D721Med (cell line): ENCODE measurements at places on chromosomes 11 and 22.

- DNase-seq, result no peak
Observed at GRCh38 chr11:10317776-10318526, 13.1 kb downstream of the ADM start.

DNA sequence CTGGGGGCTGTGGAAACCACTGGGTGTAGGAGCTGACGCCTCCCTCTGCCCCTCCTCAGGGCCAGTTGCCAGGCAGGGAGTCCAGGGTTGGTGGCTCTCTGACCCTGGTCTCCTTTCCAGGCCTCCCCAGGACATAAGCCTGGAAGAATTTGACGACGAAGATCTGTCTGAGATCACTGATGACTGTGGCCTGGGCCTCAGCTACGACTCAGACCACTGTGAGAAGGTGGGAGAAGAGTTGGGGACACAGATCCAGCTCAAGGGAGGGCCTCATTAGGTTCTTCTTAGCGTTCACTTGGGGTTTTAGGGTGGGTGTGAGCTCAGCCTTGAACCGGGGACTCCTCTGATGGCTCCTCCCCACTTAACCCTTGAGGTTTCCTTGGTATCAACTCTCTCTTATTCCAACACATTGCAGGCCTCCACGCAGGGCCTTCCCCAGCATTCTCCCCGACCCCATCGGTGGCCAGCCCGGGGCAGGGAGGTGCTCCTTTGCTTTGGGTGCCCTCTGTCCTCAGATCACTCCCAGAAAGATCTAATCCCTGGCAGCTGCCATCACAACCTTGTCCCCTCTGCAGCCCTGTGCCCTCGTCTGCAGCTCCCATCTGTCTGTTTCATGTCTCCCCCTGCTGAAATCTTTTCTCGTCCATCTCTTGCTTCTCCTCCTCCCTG, 1.2 kb downstream of the MAPK8IP2 start:
- no peak for DNase-seq

DNA sequence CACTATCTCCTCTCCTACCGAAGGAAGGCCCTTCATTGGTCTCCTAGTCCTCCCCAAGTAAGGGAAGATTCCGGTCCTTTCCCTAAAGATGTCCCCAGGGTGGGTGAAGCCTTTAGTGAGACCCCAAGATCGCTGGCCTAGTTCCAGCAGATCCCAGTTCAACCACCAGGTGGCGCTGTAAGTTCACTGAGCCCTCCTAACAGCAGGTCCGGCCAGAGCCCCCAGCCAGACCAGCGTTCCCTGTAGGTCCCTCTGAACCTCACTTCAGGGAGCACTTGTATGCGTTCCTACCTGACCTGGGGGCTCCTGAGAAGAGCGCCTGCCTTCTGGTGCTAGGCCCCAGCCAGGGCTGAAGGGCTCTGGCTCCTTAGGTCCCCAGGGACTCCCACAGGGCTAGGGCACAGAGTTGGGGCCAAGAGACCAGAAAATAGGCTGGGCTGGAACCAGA, 38.1 kb downstream of the LMO1 start:
- peak; percentile 91 for DNase-seq

DNA sequence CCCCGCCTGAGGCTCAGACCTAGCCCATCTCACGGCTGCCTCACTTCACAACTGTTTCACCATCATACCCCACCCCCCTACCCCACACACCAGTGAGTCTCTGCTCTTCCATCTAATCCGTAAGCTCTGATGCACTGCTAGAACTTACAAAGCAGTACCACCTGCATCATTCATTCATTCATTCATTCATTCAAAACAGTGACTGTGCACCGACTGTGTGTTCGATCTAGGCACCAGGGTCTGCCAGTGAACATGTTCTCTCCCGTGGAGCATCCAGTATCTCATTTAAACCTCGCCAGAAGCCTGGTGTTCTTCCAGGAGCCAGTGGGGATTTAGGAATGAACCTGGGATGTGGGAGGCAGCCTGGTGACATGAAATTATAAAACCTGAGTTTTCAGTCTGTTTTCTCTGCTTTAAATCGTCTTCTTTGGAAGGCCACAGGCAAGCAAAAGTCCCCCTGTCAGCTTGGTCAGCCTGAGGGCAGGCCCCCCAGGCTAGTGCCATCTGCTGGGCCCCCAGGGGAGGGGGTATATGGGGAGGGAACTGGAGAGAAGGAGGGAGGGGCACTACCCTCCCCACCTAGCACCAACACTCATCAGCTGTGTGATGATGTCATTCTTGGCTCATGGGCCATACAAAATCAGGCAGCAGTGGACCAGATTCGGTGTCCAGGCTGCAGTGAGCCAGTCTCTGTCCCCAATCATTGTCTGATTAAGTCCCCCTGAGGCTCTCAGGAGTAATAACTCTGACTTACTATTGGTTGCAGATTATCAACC, 18.4 kb downstream of the TMPRSS6 start:
- DNase-seq, result no peak

- no peak for DNase-seq
Observed at GRCh38 chr22:41380993-41381328, 781 bp upstream of the TEF start.

DNA sequence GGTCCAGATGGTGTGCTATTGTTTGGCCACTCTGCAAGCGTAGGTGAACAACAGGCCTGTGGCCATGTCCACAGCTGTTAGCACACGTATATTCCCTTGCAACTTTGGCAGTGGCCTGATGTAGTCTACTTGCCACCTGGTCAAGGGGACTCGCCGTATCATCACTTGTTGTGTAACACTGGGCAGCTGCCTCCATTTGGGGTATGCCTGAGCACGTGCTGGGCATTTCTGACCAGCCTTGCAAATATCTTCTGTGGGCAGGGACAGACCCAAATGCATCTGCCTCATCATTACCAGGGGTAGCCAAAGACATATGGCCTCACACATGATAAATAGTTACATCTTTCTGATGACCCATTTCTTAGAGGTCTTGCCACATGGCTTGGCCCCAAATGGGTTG, 434.2 kb downstream of the DYNC2H1 start:
- DNase-seq, result no peak

- DNase-seq, result no peak
Observed at GRCh38 chr11:96102664-96103078, 178.8 kb upstream of the MTMR2 start.

GRCh38 chr22:47166446-47167016, 404.1 kb downstream of the TBC1D22A start:
- no peak for DNase-seq

DNA sequence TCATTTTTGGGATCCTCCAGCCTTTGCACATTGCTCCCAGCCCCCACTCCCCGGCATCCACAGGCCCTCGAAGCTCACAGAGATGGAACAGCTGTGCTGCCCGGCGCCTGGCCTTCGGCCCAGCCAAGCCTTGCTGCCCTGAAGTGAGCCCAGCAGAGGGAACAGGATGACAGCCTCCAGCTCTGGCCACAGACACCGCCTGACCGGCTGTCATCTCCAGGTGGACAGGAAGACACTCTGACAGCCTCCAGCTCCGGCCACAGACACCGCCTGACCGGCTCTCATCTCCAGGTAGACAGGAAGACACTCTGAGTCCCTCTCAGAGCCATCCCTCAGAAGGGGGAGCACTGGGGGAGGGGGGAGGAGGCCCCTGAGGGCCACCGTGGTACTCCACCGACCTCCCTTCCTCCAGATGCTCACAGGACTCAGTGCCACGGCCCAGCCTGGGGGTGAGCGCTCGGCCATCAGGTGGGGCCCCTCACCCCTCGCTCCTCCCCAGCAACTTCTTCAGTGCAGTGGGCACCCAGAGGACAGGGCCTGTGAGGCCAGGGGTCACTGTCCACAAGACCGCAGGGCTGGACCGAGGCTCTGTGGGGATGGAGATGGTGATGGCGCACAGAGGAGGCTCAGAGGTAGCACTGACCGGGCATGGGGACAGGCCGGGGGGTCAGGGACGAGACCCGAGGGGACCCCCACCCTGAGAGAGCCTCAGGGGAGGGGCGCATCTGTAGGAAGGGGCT, 58.6 kb downstream of the BRD1 start:
- DNase-seq, result no peak

DNA sequence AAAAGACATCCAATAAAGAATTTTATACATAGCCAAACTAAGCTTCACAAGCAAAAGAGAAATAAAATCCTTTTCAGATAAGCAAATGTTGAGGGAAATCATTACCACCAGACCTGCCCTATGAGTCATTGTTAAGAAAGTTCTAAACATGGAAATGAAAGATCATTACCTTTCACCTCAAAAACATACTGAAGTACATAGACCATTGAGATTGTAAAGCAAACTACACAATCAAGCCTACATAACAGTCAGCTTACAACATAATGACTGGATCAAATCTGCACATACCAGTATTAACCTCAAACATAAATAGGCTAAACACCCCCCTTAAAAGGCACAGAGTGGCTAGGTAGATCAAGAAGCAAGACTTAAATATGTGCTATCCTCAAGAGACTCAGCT, 501.0 kb upstream of the LUZP2 start:
- DNase-seq, result no peak

- no peak for DNase-seq
Observed at GRCh38 chr11:94820480-94820879, 52.3 kb downstream of the AMOTL1 start.

- no peak for DNase-seq
Observed at GRCh38 chr11:28107191-28107749, 686 bp downstream of the KIF18A start.

DNA sequence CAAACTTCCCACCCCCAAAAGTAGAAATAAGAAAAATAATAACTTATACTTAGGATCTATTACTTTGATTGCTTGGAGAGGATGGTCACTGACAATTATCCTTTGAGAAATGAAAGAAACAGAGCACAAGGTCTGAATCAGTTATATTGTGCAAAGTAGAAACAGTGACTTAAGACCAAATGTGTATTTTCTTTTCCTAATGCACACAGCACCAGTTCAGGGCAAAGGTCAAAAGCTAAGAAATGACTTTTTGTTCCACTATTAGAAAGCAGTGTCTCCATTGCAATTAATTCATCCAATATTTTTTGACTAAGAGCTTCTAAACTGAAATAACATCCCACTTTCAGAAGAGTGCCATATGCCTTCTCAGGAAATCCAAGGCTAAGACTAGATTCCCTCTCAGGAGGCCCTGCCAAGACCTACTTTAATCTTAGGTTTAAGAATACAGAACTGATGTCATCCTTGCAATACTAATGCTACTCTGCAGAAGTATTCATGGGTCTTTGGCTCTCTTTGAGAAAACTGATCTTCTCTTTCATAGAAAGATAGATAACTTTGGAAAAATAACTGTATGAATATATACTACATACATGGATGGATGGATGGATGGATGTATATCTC, 147.0 kb downstream of the APOL5 start:
- DNase-seq, result no peak

GRCh38 chr11:126214441-126214840, 2.9 kb downstream of the FAM118B start:
- no peak for DNase-seq
